Activated CD4-positive, alpha-beta T cell treated with anti-CD3 and anti-CD28 coated beads, Interleukin-2, amount 50 U/mL, for 4 hours (primary cell): ENCODE measurements at places on chromosomes 7 and 10.

DNA sequence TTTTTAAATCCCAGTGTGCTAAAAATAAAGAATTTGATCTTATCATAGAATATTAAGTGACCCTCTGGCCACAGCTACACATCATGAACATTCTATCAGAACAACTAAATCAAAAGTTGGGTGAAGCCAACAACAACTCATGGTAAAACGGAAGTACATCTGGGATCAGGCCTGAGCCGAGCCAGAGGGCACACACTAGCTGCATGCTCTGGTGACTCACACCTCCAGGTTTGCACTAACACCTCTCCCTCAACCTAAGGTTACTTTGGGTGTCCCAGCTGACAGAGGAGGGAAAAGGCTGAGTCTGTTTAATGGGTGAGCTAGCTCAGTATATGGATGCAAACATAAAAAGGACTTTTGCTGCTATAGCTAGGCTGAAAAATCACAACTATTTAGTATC, 281.6 kb downstream of the HGF start:
- DNase-seq: no peak

GRCh38 chr10:37865264-37865663, 7.9 kb upstream of the ZNF248 start:
- DNase-seq: no peak

GRCh38 chr7:152590481-152590880, 85.5 kb downstream of the XRCC2 start:
- DNase-seq: no peak

- no peak for DNase-seq
Observed at GRCh38 chr10:92146107-92146506, 144.8 kb downstream of the CPEB3 start.

DNA sequence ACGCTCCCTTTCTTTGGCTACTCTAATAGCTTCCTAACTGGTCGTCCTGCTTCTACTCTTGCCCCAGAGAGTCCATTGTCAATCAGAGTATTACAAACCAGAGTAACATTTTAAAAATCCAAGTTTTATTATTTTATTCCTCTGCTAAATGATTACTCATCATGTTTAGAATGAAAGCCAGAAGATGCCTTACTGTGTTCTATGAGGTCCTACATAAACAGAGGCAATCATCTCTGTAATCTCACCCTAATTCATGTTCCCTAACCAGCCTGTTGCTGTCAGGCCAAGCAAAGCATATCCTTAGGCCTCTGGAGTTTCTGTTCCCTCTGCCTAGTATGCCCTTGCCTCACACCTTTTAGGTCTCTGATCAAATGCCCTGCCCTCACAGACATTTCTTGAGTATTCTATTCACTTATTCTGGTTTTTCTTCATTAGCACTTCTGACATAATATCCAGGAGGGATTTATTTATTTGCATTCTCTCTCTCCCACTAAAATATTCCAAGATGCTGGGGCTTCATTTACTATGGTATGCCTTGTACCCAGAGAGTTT, 497.5 kb downstream of the PHTF2 start:
- no peak for DNase-seq

- no peak for DNase-seq
Observed at GRCh38 chr7:2498708-2499107, 20.9 kb upstream of the LFNG start.

- no peak for DNase-seq
Observed at GRCh38 chr10:103881416-103882284, 26.3 kb upstream of the SH3PXD2A start.

DNA sequence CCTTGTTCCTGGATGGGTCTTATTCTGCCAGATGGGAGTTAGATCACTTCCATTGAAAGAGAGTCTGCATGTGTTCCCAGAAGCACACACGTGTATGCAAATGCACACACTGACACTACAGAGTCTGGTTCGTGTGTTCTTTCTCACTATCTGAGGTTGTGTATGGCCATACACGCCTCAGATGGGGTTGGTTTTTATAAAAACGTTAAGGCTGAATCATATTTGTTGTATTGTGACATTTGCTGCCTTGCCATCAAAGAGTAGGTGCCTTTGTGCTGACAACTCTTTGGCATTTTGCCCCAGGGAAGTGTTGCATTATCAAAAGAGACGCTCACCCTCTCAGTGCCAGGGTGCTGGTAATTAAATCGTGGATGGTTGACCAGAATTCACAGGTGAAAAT, 37.7 kb upstream of the HDAC9 start:
- no peak for DNase-seq

GRCh38 chr7:435630-436366, 83.8 kb downstream of the PDGFA start:
- peak; percentile 7 for DNase-seq
